HS-5 (cell line): ENCODE measurements at places on chromosomes 5 and 9.

GRCh38 chr5:63175850-63176249 is 597.2 kb downstream of the LRRC70 start:
- no peak for DNase-seq

DNA sequence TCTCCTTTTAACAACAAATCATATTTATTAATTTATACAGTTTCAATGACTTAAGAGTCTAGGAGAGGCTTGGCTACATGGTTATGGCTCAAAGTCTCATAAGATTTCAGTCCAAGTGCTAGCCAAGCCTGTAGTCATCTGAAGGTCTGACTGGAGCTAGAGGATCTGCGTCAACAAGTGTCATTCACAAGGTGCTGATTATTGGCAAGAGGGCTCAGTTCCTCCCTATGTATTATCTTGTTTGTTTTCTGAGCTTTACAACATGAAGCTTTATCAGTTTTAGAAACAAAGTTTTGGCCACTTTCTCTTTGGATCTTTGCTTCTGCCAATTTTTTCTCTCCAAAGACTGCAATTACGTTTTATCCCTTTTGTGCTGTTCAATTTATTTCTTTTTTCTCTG is 94.7 kb downstream of the RICTOR start:
- no peak for DNase-seq

- no peak for DNase-seq
These were observed 34.2 kb upstream of the IL7R start for GRCh38 chr5:35822511-35822910.

- no peak for DNase-seq
These were observed 35.3 kb upstream of the NFIL3 start for GRCh38 chr9:91458906-91459305.

GRCh38 chr5:156149213-156149612 is 177.8 kb upstream of the SGCD start:
- DNase-seq, result no peak

- DNase-seq, result no peak
These were observed 5.1 kb downstream of the LIFR start for GRCh38 chr5:38551030-38552017.

GRCh38 chr5:91257301-91257700 is 125.8 kb downstream of the ARRDC3 start:
- DNase-seq, result no peak

- DNase-seq, result no peak
These were observed 153.2 kb downstream of the EDIL3 start for GRCh38 chr5:84231433-84231832.

DNA sequence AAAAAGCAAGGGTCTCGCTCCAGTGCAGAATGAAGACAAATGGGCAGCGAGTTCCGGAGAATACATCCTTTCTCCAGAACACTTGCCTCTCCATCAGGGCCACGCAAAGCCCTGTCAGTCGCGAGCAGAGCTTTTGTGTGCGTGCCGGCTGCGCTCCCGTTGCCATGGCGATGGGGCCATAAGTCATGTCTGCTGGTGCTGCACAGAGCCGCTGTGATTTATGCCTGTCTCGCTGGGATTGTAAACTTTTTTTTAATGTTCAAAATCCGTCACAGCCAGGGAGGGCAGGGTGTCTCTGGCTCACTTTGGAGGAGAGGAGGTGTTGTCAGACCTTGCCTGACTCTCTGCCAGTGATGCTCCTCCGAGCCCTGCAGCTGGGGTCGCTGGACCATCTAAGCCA is 272.7 kb downstream of the TRIM32 start:
- no peak for DNase-seq

DNA sequence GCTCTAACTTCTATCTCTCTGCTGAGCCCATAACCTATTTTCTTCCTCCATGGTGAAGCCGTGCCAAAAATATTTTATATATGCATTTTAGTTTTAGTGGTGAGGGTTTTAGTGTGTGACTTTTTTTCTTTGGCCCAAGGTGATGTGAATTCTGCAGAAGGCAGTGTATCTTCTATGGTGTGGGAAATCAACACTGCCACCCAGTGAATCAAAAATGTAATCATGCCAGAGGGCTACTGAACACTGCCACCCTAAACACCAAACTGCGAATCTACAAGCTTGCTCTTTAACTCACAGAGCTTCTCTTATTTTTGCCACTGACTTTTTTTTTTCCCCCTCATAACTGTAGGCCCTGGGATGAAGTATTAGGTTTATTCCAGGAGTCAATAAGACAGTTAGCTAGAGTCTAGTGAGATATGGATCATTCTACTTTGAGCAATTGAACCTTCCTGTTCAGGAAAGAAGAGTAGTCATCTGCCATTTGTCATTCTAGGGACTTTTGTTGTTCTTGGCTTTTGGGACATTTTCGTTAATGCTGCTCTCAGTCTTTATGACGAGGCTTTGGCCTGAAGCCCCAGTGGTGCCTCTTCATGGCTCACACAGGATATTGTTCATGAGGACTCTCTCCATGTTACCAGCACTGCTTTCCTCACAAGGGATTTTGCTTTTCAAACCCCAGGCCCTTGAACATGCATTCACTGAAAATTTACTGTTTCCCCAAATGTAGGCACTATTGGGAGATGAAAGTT is 53.1 kb downstream of the C7 start:
- DNase-seq, result no peak

DNA sequence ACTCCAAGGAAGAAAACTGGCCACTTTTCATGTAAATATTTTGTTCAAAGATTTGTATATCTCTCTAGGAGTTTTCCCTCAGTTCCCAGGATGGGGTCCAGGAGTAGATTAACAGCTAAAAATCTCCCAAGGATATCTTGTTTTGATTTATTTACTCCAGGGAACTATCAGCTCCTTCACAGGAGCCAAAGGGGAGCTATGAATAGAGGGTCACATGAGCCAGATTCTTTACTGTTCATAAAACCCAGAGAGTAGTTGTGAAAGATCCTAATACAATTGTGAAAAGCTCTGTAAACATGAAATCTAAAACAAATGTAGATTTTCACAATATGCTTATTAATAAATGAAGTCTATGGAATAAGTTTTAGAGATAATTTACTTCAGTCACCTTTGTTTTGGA is 16.9 kb downstream of the DIMT1 start:
- no peak for DNase-seq

- no peak for DNase-seq
These were observed 111.7 kb downstream of the PCSK1 start for GRCh38 chr5:96321345-96321744.
